ENCODE measurements at places on chromosomes 7 and 10. TPM values are rescaled to one million over a fixed set of nuclear protein-coding genes. Genes with fewer than 3 reads are reported as not detected.

DNA sequence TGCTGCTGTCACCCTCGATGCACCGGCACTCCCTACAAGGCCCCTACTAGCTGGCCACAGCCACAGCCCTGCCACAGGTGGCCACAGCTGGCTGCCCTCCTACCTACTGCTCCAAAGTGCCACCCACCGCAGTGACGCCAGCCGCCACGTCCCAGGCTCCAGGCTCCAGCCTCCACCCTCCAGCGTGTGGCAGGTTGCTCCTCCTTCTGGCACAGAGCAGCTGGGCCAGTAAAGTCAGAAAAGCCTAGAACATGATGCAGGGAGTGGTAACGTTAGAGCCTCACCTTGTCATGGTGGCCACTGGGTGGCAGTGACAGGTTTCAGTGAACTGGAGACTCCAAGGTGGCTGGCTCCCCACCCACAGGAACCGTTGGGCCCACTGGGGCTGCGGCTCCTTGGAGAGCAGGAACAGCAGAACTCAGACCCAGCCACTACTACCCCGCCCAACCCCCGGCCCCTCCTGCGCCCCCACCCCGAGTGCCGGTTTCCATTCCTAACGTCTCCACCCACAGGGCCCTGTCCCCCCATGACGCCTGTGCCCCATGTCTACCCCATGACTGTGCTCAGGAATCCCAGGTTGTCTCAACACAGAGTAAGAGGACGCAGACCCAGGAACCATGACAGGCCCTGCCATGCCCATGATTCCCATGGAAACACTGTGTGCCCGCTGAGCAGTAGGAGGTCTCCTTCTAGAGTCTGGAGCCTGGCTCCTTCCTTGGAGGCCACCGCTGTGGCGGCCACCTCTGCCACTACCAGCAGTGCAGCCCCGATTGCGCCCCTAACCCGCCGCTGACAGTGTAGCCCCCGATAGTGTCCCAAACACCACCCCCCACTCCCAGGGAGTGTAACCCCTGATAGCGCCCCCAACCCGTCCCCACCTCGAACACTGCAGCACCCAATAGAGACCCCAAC, 52.3 kb upstream of the ZNF33B start:
- H3K36me3 ChIP-seq: no peaks in the 10 kb centered on the region
- H3K27ac ChIP-seq: no peak overlapping the region
- H3K4me3 ChIP-seq: no peak overlapping the region
- H3K4me1 ChIP-seq: no peaks in the 10 kb centered on the region
- DNase-seq: peak; percentile 72

GRCh38 chr7:37144423-37144822, 304.2 kb downstream of the ELMO1 start:
- H3K4me3 ChIP-seq: no peak overlapping the region
- no peaks in the 10 kb centered on the region for H3K4me1 ChIP-seq
- no peaks in the 10 kb centered on the region for H3K27me3 ChIP-seq
- H3K27ac ChIP-seq: no peak overlapping the region
- no peaks in the 10 kb centered on the region for H3K36me3 ChIP-seq

GRCh38 chr10:129140921-129141885, 325.8 kb upstream of the MGMT start:
- no peaks in the 10 kb centered on the region for H3K27me3 ChIP-seq
- no peak for DNase-seq
- H3K4me1 ChIP-seq: peaks cover 28% of the 10 kb centered on the region
- no peak overlapping the region for H3K4me3 ChIP-seq

DNA sequence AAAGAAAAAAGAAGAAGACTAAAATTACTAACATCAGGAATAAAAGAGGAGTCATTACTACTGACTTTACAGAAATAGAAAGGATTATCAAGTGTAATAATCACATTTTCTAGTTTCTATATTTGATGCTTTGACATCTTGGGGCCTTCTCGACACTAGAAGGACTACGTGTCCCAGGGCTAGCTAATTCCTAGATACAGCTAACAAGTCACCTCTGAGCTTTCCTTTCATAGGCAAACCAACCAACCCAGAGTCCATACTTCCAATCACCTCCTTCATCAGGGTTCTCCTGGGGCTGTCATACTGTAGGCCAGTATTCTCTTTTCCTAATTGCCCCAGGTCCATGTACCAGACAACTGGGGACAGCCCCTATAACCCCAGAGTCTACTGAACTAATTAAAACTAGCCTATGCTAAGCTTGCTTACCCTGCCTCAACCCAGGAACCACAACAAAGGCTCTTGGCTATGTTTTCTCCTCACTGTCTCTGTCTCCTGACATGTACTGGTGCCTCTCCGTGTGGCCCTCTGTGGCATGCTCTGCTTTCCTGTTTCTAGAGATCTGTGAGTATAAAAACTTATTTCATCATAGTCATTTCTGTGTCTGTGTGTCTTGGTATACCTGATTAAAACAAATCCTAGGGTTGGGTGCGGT, 6.7 kb upstream of the PARP12 start:
- H3K4me3 ChIP-seq: no peak overlapping the region
- no peak for DNase-seq
- peaks cover 4% of the 10 kb centered on the region for H3K27me3 ChIP-seq
- H3K36me3 ChIP-seq: no peaks in the 10 kb centered on the region
- peaks cover 8% of the 10 kb centered on the region for H3K4me1 ChIP-seq
- no peak overlapping the region for H3K27ac ChIP-seq

DNA sequence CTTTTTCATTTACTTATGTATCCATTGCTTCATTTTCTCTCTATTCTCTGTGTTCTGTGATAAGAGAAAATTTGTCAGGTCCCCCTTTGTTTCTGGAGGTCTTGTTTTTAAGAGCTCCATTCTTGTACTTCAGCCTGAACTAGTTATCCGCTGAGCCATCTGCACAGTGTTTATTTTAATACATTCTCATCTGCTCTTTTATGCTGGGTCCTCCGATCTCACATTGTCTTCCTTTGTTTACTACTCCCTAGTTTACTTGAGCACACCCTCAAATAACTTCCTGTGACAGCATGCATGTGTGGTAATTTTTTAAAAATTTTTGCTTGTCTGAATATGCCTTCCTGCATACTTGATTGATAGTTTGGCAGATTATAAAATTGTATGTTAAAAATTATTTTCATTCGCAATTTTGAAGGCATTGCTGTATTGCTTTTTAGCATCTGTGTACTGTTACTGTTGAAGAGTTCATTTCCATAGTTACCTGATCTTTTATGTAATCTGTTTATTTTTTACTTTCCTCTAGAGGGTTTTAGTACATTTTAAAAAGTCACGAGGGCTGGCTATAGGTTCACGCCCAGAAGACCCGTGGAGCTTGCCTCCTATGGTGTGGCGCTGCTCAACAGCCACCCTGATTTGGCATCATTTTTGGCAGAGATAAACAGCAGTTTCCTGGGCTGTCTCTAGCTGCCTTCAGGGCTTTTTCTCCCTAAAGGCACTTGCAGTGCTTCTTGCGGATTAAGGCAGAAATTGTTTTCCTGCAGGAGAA, 31.9 kb downstream of the RSBN1L start:
- H3K27ac ChIP-seq: peak overlapping the region; percentile 85
- H3K4me1 ChIP-seq: peaks cover 33% of the 10 kb centered on the region
- H3K4me3 ChIP-seq: no peak overlapping the region
- no peaks in the 10 kb centered on the region for H3K36me3 ChIP-seq

DNA sequence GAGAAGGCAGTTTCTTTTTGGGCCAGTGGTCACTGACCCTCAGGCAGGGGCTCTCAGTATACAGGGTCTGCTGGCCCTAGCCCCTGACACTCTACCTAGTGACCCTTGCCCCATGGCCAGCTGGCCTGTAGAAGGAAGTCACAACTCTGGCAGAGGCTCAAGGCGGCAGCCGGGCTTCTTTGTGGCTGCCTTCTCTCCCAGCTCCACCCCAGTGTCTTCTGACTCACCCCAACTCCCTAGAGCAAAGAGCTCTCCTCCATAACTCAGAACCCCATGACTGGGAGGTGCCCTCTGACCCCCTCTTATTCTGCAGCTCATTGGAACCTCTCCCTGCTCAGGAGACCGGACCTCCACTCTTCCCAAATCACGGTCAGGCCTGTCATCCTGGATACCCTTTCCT, 358.2 kb downstream of the FGFR2 start:
- no peak overlapping the region for H3K27ac ChIP-seq
- H3K4me3 ChIP-seq: no peak overlapping the region
- no peaks in the 10 kb centered on the region for H3K4me1 ChIP-seq
- H3K27me3 ChIP-seq: no peaks in the 10 kb centered on the region
- no peak for DNase-seq

DNA sequence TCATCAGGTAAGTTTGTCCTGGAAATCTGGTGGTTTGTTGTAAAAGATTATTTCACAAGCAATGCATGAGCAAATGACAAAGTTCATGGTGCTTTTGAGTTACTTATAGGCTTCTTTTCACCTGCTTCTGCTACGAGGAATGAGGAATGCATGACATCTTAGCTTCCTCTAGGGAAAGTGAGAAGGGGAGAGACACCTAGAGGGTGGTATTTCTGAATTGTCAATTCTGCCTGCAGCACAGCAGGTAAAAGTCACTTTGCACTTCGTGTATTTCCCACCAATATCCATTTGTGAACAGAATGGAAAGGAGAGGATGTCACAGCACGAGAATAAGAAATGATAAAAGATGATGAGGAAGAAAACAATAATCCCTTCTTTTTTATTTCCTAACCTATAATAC, 153.4 kb upstream of the FEZF1 start:
- DNase-seq: peak; percentile 75
- H3K4me3 ChIP-seq: no peak overlapping the region
- peaks cover 12% of the 10 kb centered on the region for H3K4me1 ChIP-seq
- H3K27me3 ChIP-seq: no peaks in the 10 kb centered on the region

DNA sequence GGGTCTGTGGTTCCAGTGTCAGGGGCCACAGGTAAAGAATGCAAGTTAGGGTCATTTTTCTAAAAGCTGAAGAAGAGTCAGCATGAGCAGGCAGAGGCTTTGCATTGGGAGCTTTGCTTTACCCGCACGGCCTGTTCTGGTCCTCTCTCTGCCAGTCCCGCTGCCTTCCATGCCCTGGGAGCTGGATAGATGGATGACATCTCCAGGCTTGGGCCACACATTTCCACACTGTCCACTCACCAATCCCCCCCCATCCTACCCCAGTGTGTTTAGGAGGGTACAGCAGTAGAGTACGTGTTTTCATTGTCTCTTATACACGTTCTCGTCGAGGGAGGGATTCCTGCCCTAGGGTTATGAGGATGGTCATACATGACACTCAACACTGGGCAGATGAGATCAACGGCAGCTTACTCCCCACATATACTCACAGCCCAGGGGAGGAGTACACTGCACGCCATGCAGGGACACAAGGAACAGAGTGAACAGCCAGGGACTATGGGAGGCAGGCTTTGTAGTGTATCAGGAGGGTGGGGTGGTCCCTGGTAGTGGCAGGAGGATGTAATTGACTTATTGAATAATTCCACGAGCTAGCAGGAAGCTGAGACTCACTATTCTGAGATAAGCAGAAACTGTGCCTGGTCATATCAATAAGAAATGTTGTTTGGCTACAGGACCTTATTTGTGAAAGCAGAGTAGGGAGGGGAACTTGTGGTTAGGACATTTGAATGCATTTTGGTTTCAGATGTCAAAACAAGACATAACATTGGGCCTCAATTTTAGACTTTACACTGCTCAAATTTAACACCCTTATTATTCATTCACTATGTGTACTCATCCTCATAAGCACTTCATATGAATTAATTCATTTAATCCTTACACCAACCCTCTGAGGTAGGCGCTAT, 36.6 kb downstream of the PLPP4 start:
- no peaks in the 10 kb centered on the region for H3K4me1 ChIP-seq
- no peak overlapping the region for H3K4me3 ChIP-seq
- H3K27ac ChIP-seq: no peak overlapping the region
- DNase-seq: no peak
- no peaks in the 10 kb centered on the region for H3K36me3 ChIP-seq
- no peaks in the 10 kb centered on the region for H3K27me3 ChIP-seq

- no peaks in the 10 kb centered on the region for H3K4me1 ChIP-seq
- no peak overlapping the region for H3K27ac ChIP-seq
- H3K27me3 ChIP-seq: no peaks in the 10 kb centered on the region
- no peak overlapping the region for H3K4me3 ChIP-seq
- DNase-seq: no peak
Measured at GRCh38 chr7:157294773-157295172, 42.0 kb upstream of the DNAJB6 start.

- no peaks in the 10 kb centered on the region for H3K27me3 ChIP-seq
- no peak overlapping the region for H3K27ac ChIP-seq
- H3K36me3 ChIP-seq: no peaks in the 10 kb centered on the region
Measured at GRCh38 chr10:113369365-113369694, 183.5 kb upstream of the HABP2 start.

- H3K27me3 ChIP-seq: no peaks in the 10 kb centered on the region
- no peak overlapping the region for H3K4me3 ChIP-seq
- H3K27ac ChIP-seq: no peak overlapping the region
- H3K36me3 ChIP-seq: no peaks in the 10 kb centered on the region
- H3K4me1 ChIP-seq: no peaks in the 10 kb centered on the region
Measured at GRCh38 chr7:121343302-121343701, 14.5 kb downstream of the WNT16 start.

DNA sequence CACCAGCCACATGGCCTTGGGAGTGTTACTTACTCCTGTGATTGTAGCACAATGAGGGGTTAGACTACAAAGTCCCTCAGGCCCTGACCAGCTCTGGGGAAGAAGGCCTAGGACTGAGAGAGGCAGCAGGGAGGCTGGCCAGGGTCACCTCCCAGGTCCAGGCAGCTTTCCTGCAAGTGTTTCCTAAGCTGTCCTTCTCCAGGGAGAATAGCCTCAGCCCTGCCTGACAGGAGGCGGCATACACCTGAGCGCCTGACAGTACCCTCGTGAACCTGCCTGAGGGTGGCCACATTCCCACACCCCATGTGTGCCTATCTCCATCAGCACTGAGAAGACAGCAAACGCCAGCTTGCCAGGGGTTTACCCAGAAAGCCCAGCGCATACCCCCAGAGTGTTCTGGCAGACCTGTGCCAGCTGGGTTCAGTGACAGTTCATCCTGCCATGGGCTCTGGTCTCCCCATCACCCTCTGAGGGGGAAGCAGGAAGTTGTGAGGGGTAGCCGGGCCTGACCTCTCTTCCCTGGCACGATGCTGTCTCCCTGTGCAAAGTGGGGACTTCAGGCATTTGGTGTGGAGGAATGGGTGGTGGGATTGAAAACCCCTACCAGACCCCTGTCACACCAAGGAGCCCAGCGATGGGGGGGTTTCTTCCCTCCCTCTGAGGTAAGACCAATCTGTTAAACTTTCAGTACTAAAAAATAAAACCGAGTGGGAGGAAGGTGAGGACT, 56.3 kb upstream of the CAMK2B start:
- H3K4me1 ChIP-seq: no peaks in the 10 kb centered on the region
- no peak overlapping the region for H3K4me3 ChIP-seq
- DNase-seq: no peak
- H3K27me3 ChIP-seq: no peaks in the 10 kb centered on the region
- no peaks in the 10 kb centered on the region for H3K36me3 ChIP-seq
- H3K27ac ChIP-seq: no peak overlapping the region

GRCh38 chr10:25694971-25695370, 239.1 kb upstream of the MYO3A start:
- H3K36me3 ChIP-seq: no peaks in the 10 kb centered on the region
- DNase-seq: no peak
- H3K4me3 ChIP-seq: no peak overlapping the region
- H3K4me1 ChIP-seq: no peaks in the 10 kb centered on the region
- no peak overlapping the region for H3K27ac ChIP-seq

- no peak overlapping the region for H3K27ac ChIP-seq
- peak; percentile 64 for DNase-seq
- H3K4me3 ChIP-seq: no peak overlapping the region
- H3K27me3 ChIP-seq: no peaks in the 10 kb centered on the region
- H3K4me1 ChIP-seq: no peaks in the 10 kb centered on the region
- no peaks in the 10 kb centered on the region for H3K36me3 ChIP-seq
Measured at GRCh38 chr7:80060218-80060806, 74.3 kb upstream of the GNAI1 start.

Gene TFEC
- not detected for total RNA-seq

Gene DDX56
- total RNA-seq: 70.5 TPM

Gene DPYSL4
- total RNA-seq: 23.9 TPM

Gene CLRN3
- total RNA-seq: not detected

Gene SKIDA1
- total RNA-seq: 2.3 TPM

Gene GIMAP5
- total RNA-seq: not detected

Gene MYO1G
- total RNA-seq: 0.10 TPM

Gene AKR1C8
- total RNA-seq: not detected

Gene ADRA2A
- total RNA-seq: 2.5 TPM

Gene SCART1
- total RNA-seq: 0.59 TPM
